Fibroblast of mammary gland (primary cell): ENCODE measurements at places on chromosomes 1 and 21.

GRCh38 chr1:8061673-8062386 is 35.7 kb upstream of the ERRFI1 start:
- DNase-seq = peak; percentile 80

DNA sequence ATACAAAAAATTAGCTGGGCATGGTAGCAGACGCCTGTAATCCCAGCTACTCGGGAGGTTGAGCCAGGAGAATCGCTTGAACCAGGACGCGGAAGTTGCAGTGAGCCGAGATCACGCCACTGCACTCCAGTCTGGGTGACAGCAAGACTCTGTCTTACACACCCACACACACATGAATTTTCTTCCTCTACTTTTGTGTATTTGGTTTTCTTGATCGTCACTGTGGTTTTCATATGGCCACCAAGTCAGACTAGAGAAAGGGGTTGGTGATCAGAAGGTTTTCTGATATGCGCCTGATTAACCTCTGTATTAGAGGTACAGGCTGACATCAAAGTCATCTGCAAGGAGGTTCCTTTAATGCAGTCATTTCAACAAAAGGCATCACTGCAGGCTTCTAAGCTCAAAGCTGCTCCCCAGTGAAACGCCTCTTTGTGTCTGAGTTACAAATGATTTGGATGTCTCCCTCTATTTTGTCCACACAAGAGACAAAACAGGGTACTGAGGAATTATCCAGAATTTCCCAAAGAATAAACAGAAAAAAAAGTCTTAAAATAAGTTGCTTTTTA is 11.1 kb downstream of the SH2D1B start:
- no peak for DNase-seq

- DNase-seq = no peak
Observed at GRCh38 chr1:30103708-30104411, 619.5 kb downstream of the MATN1 start.

GRCh38 chr1:119981986-119982815 is 85.9 kb upstream of the ADAM30 start:
- peak; percentile 82 for DNase-seq

- peak; percentile 100 for DNase-seq
Observed at GRCh38 chr1:91650764-91651163, 150.1 kb downstream of the CDC7 start.

DNA sequence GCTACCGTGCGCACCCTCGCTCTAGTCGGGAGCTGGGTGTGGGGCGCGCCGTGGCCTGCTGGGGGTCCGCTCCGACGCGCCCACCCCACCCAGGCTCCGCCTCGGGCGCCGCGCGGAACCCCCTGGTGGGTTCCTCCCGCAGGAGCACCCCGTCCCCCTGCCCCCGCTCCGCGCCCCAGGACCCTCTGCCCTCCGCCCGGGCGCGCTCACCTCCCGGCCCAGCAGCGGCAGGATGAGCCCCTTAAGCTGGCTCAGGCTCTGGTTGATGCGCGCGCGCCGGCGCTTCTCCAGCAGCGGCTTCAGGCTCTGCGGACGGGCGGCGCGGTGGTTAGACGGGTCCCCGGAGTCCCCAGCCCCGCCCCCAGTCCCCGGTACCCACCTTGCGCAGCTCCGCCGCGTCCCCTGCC is 319 bp downstream of the HES2 start:
- DNase-seq = no peak

DNA sequence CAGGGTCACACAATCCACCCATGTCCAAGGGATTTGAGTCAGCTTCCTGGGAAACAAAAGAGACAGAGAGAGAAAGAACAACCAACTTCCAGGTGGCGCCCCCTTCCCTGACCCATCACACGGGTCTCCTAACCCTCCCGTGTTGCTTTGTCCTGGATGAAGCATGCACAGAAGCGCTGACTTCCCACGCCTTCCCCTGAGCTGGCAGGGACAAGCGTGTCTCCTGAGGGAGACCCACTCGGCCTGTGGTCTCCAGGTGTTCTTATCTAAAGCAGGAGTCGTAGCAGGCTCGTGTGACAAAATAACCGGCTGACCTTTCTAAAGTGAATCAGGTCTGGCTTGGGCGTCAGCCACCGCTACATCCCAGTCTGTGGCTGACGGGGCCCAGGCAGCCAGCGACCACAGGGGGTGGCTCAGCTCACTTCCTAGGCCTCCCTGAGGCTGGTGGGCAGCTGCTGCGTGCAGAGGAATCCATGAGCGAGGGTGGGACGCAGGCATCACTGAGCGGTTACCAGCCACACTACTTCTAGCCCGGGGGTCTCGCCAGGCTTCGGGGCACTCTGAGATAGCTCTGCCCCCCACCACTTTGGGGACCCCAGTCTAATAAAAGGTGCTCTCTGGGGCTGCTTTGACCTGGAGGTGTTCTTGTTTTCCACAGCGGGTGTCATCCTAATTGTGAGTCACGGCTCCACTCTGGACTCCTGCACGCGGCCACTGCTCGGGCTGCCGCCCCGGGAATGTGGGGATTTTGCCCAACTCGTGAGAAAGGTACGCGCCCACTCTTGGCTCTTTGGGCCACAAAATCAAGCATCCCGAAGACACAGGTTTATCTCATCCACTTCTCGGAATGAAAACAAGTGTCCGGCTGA is 40.4 kb downstream of the UBASH3A start:
- no peak for DNase-seq

- no peak for DNase-seq
Observed at GRCh38 chr1:110727246-110727645, 52.5 kb upstream of the KCNA3 start.

DNA sequence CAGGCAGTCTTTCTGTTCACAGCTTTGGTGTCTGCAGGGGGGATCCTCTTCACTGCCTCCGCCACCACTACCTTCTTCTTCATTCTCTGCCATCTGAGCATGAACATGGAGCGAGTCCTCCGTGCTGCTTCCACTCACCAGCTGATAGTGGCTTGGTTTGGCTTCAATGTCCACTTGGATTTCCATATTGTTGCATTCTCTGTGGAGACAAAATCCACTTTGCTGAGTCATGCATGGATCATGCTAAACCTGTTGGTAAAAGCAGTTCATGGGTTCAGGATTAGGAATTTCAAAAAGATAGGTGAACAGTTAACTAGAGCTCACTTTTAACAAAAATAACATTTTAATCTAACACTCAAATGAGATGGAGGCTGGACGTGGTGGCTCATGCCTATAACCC is 27.5 kb downstream of the RNF19B start:
- no peak for DNase-seq

- DNase-seq = peak; percentile 99
Observed at GRCh38 chr1:192559115-192560006, 16.2 kb upstream of the RGS1 start.

GRCh38 chr1:54548389-54549044 is 489 bp downstream of the ACOT11 start:
- DNase-seq = no peak

- DNase-seq = peak; percentile 31
Observed at GRCh38 chr1:23581219-23581618, 21.9 kb upstream of the ID3 start.

GRCh38 chr1:234924450-234925355 is 203.9 kb downstream of the TOMM20 start:
- no peak for DNase-seq

GRCh38 chr1:240847325-240847724 is 235.4 kb upstream of the GREM2 start:
- DNase-seq = no peak
